AG20443 (cell line): ENCODE measurements at places on chromosomes 11 and 22.

DNA sequence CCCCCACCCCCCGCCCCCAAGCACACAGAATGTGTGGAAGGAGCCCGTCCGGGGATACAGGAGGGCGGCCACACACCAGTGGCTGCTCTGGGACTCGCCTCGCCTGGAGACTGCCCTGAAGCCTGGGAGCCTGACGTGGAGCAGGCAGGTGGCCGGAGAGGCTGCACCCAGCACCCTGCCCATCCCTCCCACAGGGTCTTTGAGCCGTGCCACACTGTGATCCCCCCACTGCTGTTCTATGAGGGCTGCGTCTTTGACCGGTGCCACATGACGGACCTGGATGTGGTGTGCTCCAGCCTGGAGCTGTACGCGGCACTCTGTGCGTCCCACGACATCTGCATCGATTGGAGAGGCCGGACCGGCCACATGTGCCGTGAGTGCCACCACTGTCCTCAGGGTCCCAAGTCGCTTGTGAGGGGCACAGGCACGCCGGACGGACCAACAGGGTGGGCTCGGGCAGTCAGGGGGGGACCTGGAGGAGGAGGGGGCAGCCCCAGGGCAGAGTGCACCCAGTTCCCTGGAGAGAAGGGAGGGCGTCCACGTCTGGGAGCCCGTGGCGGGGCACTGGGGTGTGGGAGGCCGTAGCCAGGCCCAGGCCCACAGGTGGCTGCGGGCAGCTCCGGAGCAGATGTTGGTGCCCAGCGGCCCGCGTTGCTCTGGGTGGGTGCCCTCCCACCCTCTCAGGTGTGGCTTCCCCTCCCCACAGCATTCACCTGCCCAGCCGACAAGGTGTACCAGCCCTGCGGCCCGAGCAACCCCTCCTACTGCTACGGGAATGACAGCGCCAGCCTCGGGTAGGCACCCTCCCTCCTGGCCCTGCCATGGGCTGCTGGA is 27.0 kb upstream of the MUC5B start:
- no peak for DNase-seq

DNA sequence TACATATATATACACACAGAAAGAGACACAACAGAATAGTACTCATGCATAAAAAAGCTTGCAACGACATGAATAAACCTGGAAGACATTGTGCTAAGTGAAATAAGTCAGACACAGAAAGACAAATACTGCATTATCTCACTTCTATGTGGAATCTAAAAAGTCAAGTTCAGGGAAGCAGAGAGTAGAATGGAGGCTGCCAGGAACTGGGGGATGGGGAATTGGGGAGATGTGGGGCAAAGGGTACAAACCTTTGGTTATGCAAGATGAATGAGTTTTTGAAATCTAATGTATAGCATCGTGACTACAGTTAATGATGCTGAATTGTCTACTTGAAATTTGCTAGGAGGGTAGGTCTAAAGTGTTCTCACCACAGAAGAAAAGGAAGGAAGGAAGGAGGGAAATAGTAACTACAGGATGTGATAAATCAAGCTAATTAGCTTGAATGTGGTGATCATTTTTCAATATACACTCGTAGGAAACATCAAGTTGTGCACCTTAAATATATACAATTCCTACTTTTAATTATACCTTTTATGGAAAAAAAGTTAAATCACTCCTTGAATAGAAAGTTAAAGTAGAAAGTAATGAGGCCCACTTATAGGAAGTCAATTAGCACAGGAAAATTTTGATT is 33.8 kb downstream of the MMP13 start:
- no peak for DNase-seq

GRCh38 chr22:24601217-24602104 is 1.5 kb upstream of the GGT1 start:
- no peak for DNase-seq

DNA sequence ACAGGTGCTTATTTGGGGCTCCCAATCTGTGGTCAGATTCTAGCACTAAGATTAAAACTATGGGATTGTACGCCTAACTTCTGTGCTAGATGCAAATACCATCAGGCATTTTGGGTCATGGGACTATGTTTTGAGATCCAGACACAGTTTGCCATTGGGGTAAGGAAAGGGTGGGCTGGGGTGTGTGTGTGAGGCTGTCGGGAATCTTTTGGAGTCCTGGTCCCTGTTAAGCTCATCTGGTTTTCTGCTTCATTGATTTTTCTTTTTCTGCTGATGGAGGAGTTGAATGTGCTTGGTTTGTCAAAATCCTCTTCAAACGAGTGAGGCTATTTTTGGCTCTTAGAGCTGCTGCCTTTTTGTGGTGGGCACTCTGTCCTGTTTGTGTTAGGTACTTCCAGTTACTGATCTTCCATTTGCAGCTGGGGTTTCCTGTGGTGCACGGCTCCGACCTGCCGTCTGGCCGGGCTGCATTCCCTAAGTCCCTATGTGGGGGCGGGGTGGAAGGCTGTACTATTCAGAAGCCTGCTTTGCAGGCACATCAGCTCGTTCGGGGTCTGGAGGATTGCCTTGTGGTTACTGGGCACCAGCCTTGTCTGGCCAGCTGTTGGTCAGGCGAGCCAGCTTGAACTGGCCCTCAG is 2.9 kb downstream of the BCR start:
- peak; percentile 61 for DNase-seq

- DNase-seq, result peak; percentile 57
Measured at GRCh38 chr22:40070701-40071100, 75.9 kb downstream of the FAM83F start.

- DNase-seq, result no peak
Measured at GRCh38 chr11:123611698-123612097, 42.7 kb downstream of the SCN3B start.

GRCh38 chr22:21942407-21943343 is 10.0 kb downstream of the PPM1F start:
- DNase-seq, result peak; percentile 89

GRCh38 chr11:22387126-22387525 is 48.9 kb downstream of the SLC17A6 start:
- no peak for DNase-seq

GRCh38 chr11:18320617-18321016 is 1.3 kb downstream of the HPS5 start:
- no peak for DNase-seq

- peak; percentile 69 for DNase-seq
Measured at GRCh38 chr11:71977743-71978418, 20.8 kb upstream of the IL18BP start.

- DNase-seq, result no peak
Measured at GRCh38 chr11:35802221-35802620, 139.6 kb downstream of the TRIM44 start.

GRCh38 chr11:1174441-1175370 is 17.0 kb downstream of the MUC5AC start:
- DNase-seq, result no peak

DNA sequence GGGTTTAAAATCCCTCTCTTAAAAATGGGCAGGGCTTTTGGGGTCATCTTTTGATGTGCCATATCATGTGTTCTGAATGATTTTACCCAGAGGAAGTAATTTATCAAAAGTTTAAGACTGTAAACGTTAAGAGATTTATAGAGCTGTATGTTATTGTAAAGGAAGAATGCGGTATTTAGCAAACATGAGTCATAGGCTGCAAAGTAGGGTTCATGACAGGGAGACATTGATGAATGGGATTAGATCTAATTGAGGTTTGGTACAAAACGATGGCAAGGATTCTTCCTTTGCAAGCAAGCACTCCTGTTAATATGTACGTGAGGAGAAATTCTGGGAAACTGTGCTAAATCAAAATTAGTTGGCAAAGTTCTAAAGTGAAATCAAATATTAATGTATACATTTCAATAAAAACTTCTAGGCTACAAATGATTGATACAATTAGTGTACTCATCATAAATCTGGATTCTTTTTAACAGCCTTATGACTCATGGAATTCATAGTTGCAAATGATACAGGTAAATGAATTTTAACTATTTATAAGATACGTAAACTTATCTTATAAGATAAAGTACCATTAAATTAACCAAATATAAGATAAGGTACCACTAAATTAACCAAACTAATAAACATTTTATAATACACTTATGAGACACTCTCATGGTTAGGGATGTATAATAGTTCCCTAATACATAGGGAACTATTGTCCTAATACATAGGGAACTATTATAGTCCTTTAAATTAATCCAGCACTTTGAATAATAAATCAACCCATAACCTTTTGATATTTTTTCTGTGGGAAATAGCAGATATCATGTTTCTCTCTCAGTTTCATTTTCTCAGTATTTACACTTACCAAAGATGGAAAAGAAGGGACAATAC is 58.4 kb downstream of the KIF18A start:
- DNase-seq, result no peak

GRCh38 chr11:20601221-20601914 is 2.0 kb downstream of the SLC6A5 start:
- no peak for DNase-seq

GRCh38 chr11:1639102-1639620 is 9.6 kb downstream of the KRTAP5-5 start:
- no peak for DNase-seq
